Activated CD4-positive, alpha-beta T cell treated with anti-CD3 and anti-CD28 coated beads, Interleukin-2, amount 10 ng/mL, durations not matched to agents 24 days and 14 days (primary cell): ENCODE measurements at places on chromosomes 2 and 18.

DNA sequence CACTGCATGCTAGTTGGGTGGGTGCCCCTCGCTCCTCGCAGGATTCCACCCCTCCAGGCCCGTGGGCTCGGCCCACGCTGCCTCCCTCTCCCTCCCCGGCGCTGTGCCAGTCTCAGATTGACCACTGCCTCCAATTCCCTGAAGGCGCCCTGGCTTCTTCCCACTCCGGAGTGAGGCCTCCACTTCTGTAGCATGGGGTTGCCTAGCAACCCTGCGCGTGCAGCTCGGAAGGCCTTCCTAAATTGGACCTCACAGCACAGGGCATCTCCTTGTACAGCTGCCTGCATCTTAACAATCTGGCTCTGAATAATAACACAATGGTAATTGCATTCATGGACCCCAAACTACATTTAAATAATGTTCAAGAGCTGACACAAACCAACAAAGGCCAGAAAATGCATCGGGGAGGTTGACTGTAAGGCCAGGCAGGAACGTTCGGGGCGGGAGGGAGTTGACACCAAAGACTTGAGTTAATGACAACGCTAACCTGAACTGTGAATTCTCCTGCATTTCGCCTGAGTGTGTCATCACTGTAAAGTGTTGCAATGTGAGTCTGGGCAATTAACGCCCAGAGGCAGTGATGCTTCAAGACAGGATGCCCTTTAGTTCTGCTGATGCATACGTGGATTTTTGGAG is 222.9 kb downstream of the ZBTB7C start:
- DNase-seq = no peak

DNA sequence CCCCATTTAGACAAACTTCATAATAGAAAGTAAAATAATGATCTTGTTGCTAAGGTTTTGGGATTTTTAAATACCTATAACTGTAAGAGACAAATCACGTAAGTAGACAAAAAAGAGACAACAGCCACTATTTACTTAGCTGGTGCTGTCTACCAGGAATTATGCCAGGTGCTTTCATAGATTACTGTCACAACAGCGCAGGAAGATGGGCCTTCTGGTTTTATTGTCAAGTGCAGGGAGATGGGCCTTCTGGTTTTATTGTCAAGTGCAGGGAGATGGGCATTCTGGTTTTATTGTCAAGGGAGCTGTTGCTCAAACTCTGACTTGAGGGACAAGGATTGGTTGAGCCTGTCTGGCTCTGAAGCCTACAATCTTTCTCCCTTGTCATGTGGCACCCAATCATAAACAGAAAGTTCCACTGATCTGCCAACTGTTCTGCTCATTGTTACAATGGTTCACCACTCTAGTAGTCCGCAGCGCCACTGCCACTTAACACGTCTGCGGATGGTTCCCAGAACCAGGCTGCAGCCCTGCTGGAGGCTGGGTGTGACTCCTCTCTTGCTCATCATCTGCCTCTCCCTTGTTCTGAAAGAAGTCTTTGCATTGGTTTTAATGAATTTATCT is 95.0 kb downstream of the RNF144A start:
- DNase-seq = no peak

DNA sequence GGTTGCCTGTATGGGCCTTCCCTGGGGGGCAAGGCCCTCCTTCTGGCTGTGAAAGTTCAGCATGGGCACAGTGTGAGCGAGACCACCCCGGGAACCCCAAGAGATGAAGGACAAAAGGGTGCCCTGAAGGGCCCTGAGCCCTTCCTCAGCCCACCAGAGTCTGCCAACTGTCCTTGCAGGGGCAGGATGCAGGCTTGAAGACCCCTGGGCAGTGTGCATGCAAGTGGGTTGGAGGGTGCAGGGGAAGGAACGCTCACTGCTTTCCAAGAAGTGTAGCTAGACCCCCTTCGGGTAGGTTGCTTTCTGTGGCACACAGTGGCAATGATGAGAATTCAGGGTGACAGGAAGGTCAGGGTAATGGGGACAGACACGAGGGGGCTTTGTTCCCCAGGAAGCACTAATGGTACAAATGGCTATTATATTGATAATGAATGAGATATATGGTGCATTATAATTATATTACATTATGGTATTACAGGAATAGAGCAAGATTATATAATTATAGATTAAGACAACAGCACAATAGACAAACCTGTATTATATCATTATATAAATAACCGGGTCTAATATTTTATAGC is 228.7 kb downstream of the ATAD2B start:
- DNase-seq = no peak

GRCh38 chr18:66043009-66043408 is 292.2 kb downstream of the CDH7 start:
- DNase-seq = no peak

DNA sequence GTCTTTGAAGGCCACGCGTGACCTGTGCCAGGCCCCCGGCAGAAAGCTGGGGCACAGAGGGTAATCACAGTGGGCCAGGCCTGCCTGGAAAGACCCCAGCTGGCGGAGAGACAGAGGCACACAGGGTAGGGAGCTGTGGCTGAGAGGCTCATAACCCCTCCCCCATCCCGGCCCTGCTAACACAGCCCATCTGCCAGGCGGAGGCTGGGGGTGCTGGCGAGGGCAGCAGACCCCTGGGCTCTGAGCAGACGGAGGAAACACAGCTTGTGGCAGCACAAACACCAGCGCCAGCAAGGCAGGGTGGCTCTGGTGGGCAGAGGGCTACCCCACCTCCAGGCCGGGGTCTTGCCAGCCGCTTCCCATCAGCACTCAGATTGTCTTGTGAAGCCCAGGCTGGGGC is 19.0 kb downstream of the HS6ST1 start:
- no peak for DNase-seq
